Activated effector memory CD4-positive, alpha-beta T cell treated with Interleukin-2 at 50 U/mL for 16 hours (primary cell): ENCODE measurements at places on chromosomes 3 and 15.

GRCh38 chr3:46990573-46991374 is 11.3 kb downstream of the NBEAL2 start:
- no peak for DNase-seq

DNA sequence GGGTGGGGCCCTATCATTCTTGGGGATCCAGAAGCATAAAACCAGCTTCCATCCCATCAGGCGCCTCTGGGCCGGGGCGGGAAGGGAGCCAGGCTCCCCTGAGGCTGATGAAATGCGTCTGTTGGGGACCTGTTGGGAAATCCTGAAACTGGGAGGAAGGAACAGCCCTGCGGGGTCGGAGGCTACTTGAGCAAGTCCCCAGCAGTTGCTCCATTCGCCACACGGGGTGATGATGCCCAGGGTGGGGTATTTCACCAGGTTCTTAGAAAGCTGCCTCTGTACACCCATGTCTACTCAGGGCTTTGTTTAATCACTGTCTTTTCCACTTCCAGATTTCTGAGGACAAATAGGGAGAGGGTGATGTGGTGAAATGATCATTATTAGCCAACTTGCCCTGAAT is 25.4 kb upstream of the TSEN2 start:
- no peak for DNase-seq

DNA sequence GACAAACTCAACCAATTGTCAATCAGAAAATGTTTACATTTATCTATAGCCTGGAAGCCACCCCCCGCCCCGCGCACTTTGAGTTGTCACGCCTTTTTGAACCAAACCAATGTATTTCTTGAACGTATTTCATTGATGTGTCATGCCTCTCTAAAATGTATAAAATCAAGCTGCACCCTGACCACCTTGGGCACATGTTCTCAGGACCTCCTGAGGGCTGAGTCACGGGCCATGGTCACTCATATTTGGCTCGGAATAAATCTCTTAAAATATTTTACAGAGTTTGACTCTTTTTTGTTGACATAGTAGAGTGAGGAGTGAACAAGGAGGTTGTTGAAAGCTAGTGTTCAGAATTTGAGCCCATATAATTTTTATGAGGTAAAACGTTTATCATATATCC is 6.5 kb downstream of the MCTP2 start:
- DNase-seq: no peak

GRCh38 chr3:127484601-127485388 is 105.7 kb downstream of the TPRA1 start:
- DNase-seq: no peak

- DNase-seq: no peak
These were observed 18.6 kb downstream of the SUCLG2 start for GRCh38 chr3:67635806-67636205.

DNA sequence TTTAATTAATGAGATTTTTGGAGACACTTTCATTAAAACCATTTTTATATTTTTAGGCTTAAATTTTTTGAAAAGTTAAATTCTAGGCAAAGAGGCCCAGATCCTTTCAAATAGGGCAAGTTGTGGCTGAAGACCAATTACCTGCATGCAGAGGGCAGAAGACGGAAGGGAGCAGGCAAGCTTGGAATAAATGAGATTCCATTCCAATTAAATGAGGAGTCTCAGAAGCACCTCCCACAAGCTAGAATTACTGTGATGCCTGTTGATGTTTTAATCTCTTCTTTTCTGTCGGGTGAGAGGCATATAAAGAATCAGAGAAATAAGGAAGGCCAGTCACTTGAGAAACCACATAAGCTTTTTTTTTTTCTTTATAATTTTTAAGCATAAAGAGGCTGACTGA is 46.8 kb downstream of the KBTBD8 start:
- no peak for DNase-seq

GRCh38 chr15:77641999-77642398 is 9.3 kb upstream of the LINGO1 start:
- DNase-seq: no peak

GRCh38 chr15:99914723-99915122 is 181.5 kb upstream of the LYSMD4 start:
- DNase-seq: no peak

- no peak for DNase-seq
These were observed 228.0 kb upstream of the ADAMTS9 start for GRCh38 chr3:64915778-64916177.

GRCh38 chr3:57803647-57804081 is 47.6 kb downstream of the SLMAP start:
- DNase-seq: no peak

- no peak for DNase-seq
These were observed 279.8 kb downstream of the RORA start for GRCh38 chr15:60949039-60949977.

- no peak for DNase-seq
These were observed 25.6 kb upstream of the ACAD9 start for GRCh38 chr3:128853826-128854225.

- DNase-seq: no peak
These were observed 1.3 kb downstream of the CCDC80 start for GRCh38 chr3:112639455-112640225.

DNA sequence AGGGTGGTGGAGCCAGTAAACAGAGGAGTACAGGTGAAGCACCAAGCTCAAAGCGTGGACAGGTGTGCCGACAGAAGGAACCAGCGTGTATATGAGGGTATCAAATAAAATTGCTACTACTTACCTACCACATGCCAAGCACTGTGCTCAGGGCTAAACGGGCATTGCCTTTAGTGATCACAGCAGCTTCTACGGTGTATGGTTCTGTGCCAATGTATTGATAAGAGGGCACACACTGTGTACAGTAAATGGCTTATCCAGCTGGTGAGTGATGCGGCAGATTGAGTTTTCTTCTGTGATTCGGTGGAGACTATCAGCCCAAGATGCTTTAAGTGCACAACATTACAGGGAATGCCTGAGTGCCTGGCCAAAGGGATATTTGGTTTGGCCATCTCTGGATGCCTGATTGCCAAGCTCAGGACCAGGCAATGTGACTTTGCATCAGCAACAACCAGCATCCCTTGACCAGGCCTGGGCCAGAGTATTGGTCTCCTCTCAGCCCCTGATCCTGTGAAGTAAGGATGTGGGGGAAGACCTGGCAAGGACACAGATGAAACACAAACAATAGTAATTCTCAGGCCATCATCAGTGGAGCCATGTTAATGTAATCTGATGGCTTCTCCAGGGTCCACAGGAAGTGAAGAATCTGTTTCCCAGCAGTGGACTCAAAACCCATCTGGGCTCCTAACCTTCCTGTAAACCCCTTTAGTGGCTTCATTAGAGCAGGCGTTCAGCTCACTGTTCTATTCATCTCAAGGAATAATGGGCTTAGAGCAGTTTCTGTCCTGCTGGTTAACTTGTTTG is 14.1 kb downstream of the STARD5 start:
- no peak for DNase-seq

- no peak for DNase-seq
These were observed 21.8 kb upstream of the CA12 start for GRCh38 chr15:63403254-63403945.

DNA sequence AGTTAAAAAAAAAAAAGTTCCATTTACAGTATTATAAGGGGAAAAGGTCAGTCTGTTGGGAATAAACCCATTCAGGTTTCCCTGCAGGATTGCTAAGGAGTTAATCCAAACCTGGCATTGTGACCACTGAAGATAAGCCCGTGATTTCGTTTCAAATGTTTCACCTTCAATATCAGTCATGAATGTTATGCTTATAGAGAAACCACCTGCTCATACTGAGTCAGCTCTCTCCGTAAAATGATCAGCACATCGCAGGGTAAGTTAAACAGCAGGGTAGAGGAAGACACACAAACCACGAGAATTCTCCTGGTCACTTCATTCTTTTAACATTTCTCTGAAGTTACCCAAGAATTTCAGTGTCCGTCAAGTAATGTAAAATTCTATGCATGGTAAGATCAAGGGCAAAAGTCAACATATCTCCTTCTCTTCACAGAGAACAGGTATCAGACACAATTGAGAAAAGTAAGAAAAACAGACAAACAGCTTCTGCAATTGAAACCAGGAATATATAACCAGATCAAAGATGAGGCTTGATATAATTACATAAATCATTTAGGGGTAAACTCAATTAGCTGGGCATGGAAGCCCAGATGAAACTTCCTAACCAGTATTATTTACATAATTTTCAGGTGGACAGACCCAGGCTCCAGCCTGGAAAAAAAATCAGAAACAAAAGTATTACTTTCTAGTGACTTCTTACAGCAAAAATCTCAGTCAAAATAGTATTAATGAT is 67.6 kb upstream of the ARHGEF3 start:
- no peak for DNase-seq

DNA sequence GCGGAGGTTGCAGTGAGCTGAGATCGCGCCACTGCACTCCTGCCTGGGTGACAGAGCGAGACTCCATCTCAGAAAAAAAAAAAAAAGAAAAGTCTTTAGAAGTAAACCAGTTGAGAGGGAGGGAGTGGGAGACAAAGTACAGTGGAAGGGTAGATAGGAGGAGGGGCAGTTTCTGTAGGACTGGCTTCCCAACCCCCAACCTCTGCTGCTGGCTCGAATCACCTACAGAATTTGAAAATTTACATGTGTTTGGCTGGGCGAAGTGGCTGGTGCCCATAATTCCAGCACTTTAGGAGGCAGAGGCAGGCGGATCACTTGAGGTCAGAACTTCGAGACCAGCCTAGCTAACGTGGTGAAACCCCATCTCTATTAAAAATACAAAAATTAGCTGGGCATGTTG is 24.1 kb upstream of the SEMA4B start:
- no peak for DNase-seq

- no peak for DNase-seq
These were observed 12.0 kb downstream of the PIERCE2 start for GRCh38 chr15:55420171-55420866.

- DNase-seq: no peak
These were observed 2.5 kb downstream of the NBEAL2 start for GRCh38 chr3:46981932-46982471.

DNA sequence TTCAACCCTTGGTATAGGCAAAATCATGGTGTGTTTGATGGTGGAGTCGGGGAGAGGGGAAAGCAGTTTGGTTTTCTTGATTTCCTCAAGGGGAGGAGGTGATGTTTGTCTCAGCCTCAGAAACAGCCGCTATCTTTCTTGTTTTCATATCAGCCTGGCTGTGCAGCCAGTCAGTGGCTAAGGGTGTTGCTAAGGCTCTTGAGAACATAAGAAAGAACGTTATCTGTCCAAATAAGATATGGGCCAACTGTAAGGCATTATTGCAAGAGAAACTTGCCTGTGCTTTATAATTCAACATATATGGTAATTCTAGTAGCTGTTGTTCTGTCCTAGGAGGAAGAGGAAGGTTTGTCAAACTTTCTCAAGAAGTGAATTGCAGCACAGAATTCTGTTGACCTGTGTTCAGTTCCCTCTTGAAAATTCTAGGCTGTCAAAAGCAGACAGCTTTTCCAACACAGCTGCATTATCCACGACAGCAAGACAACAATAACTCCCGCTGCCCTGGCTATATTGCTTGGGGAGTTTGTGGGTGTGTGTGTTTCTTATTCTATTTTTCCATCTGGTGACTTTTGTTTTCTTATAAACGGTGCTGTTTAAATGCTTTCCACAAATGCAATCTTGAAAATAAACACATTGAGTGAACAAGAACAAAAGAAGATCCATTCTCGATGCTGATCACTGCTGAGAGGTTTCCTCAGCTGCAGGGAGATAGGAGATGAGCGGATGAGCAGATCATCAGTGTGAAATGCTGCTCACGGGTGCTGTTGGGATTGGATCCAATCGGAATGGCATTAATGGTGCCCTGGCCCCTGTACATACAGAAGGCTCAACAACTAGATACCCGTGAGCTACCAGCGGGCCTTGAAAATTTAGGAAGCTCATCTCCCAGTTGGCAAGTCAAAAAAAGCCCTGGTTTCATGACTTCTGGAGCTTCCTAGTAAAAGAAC is 90.8 kb upstream of the TNFAIP8L3 start:
- no peak for DNase-seq

DNA sequence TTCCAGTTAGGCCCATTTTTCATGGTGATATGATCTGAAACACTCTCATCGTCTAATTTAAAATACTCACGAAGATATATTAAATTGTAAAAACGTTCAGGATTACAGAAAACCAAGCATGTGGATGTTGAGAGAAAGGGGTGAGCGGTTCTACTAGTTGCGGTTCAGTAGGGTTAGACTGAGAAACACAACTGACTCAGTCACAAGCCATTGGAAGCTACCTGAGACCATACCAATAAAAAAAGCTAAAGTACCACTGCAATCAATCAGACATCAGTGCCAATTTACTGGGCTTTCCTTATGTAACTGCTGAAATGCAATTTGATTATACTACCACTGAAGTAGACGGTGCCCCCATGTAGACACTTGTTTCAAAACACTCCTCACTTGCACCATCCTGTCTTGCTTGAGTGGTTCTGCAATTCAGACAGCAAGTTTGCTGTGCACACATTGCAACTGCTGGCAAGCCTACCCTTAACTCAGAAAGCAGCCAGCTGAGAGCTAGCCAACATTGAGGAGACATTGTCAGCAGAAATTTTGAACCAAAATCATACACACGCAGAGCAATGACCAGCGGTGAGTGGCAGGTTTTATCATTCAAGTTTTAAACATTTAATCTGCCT is 368.7 kb upstream of the ARHGEF26 start:
- no peak for DNase-seq

GRCh38 chr3:125108833-125109535 is 53.2 kb upstream of the HEG1 start:
- DNase-seq: no peak

DNA sequence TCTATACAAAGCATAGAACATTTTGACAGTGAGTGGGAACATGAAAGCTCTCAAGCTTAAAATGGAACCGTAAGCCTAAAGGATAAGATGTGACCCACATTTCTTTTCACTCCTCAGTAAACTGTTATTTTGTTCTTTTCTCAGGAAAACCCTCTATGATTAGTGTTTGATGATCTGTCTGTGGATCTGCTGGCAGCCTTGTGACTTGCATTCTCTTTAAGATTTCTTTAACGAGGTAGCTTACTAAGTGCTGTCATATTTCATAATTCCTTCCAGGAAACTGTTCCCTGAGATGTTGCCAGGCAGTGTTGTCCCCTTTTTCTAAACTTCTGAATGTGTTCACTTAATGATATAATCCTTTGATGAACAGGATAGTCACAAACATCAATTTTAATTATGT is 167.6 kb downstream of the PYDC2 start:
- DNase-seq: no peak

- peak; percentile 18 for DNase-seq
These were observed 1.2 kb downstream of the CHST2 start for GRCh38 chr3:143120716-143121240.

GRCh38 chr3:16179261-16179660 is 4.8 kb downstream of the GALNT15 start:
- DNase-seq: no peak
